Naive B cell (primary cell): ENCODE measurements at places on chromosomes 5 and 9.

DNA sequence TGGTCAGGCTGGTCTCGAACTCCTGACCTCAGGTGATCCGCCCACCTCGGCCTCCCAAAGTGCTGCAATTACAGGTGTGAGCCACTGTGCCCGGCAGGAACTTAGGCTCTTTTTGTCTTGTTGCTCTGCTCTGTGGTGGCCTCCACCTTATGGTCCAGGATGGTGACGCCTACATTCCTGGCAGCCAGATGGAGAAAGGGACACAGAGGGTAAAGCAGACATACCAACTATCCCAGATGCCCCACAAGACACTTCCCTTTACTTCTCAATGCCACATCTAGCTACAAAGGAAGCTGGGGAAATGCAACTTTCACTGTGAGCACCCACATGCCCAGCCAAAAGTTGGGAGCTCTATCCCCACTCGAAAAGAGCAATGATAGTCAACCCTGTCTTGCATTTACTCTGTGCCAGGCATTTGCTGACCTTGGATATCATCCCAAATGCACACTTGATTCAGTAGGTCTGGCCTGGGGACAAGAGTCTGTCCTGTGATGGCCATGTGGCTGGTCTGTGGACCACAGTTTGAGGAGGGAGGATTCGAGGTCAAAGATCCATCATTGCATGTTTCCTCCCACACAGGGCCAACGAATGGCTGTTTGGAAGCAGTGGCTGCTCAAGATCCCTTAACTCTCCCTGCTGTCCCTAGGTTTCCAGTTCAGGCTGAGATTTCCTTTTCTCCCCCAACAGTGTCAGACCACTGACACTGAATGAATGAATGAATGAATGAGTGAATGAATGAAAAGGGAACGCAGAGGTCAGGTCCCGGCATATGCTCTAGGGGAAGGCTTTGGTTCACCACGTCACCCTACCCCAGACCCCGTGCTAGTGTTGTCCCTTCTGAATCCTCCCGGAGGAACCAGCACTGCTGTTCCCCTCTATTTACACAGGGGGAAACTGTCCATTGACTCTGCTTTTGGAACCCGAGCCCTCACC lies 1.4 kb upstream of the ERGIC1 start:
- no peak for DNase-seq

- no peak for DNase-seq
Measured at GRCh38 chr5:69049151-69049550, 44.7 kb upstream of the SLC30A5 start.

GRCh38 chr9:137306066-137306849 lies 4.2 kb upstream of the NRARP start:
- DNase-seq, result no peak

GRCh38 chr5:167699432-167699831 lies 592.0 kb upstream of the WWC1 start:
- DNase-seq, result no peak

- DNase-seq, result no peak
Measured at GRCh38 chr5:103021314-103021713, 98.6 kb downstream of the GIN1 start.

- no peak for DNase-seq
Measured at GRCh38 chr5:147177125-147177840, 57.5 kb upstream of the STK32A start.

- DNase-seq, result no peak
Measured at GRCh38 chr5:14101922-14102321, 41.2 kb upstream of the TRIO start.
